ENCODE measurements at places on chromosomes 1 and 21.

DNA sequence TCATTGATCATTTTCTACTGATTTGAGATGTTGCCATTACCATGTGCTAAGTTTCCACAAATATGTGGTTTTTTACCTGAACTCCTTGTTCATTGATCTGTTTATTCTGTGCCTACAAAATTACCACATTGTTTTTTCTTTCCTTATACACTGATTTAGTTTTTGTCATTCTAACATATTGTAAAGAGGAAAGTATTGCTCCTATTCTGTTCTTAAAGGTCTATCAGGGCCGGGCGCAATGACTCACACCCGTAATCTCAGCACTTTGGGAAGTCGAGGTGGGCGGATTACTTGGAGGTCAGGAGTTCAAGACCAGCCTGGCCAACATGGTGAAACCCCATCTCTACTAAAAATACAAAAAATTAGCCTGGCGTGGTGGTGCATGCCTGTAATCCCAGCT, 75.1 kb downstream of the CAMTA1 start:
- no peak for DNase-seq

DNA sequence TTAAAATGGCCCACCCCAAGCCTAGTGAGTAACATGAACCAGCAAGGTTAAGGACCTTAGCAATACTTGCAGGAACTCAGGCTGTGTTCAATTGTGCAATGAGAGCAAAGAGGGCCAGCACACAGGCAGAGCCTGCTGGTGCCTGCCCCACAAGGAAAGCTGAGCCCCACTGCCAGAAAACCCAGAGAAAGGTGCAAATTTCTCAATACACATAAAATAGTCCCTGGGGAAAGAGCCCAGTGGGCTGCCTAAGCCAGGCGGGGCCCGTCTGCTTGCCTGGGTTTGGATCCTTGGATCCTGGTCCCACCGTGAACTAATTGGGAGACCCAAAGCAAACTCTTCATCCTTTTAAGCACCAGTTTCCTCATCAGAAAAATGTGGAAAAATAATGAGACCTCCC, 128.5 kb upstream of the CACNA1E start:
- no peak for DNase-seq

GRCh38 chr21:15651172-15651571, 78.6 kb upstream of the USP25 start:
- DNase-seq, result no peak

DNA sequence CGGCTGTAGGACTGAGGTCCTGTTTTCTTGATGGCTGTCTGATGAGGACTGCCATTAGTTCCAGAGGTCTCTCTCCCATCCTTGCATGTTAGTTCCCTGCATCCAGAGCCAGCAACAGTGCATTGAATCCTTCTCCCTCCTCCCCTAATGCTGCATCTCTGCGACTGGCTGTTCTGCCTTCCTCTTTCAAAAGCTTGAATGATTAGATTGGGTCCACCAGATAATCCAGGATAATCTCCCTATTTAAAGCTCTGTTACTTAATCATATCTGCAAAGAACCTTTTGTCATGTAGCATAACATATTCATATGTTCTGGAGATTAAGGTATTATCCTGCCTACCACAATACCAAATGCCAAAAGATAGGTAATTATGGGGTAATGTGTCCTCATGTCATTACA, 377.5 kb downstream of the GPATCH2 start:
- no peak for DNase-seq

GRCh38 chr1:95384567-95384966, 150.6 kb downstream of the RWDD3 start:
- DNase-seq, result no peak

DNA sequence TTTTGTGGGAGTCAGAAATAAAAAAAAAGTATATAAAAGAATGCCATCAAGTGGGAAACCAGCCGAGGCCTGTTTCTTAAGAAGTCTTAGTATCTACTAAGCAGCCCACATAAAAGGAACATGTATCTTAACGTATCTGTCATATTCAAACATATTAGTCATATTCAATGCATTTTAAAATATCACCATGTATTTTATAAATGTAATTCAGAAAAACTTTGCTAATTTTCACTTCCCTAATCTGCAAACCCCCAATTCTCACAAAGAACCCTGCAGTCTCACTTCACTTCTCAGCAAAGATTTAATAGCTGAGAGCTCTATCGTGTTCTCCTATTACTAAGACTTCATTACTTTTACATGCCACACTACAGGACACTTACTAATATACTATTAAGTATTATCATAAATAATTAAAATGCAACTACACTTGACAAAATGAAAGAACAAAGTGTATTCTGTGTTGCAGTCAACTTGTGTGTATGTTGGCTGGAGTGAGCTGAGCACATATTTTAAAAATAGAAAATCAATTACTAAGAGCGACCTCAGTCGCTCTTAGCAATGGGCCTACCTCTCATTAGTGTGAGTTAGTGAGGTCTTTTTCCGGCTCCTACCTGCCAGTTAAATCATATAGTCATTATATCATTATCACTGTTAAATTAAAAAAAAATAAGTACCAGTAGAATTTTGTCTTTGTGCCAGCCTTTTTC, 484.3 kb downstream of the LMO4 start:
- DNase-seq, result no peak

GRCh38 chr1:160827418-160827817, 31.4 kb downstream of the LY9 start:
- DNase-seq, result no peak

DNA sequence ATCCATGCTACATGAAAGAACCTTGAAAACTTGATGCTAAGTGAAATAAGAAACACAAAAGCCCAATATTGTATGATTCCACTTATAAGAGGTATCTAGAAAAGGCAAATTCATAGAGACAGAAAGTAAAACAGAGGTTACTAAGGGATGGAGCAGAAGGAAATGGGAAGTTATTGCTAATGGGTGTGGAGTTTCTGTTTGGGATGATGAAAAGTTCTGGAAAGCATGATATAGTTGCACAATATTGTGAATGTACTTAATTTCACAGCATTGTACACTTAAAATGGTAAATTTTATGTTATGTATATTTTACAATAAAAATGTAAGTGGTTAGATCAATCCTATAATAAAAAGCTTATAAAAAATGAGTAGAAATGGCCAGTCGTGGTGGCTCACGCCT, 1.6 kb upstream of the NECAP2 start:
- no peak for DNase-seq

- DNase-seq, result no peak
Observed at GRCh38 chr1:28136169-28136921, 40.1 kb downstream of the PTAFR start.

- DNase-seq, result no peak
Observed at GRCh38 chr21:16194788-16195537, 465.2 kb downstream of the USP25 start.

DNA sequence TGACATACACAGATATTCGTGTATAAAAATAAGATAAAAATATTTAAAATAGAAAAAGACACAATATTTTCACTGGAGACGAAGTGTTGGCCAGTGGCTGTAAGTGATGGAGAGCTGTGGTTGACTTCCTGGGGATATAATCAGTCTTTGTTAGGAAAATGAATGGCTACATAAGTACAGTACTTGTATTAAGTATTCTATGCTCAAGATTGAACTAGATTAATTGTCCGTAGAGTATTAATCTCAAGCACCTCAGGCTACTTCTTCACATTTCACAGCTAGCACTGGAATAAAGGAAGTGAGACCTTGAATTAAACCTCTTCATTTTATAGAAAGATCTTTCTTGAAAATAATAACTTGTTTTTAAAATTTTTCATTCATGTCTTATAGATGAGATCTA, 39.0 kb upstream of the RGS5 start:
- DNase-seq, result no peak

- no peak for DNase-seq
Observed at GRCh38 chr21:24705201-24705600, 902.1 kb downstream of the MRPL39 start.

Data from NCI-H510A (cell line).